ENCODE measurements at places on chromosomes 5 and 9.

- peak; percentile 95 for DNase-seq
These were observed 77.6 kb upstream of the SAP30L start for GRCh38 chr5:154368041-154368800.

GRCh38 chr9:20729523-20729922, 45.5 kb downstream of the FOCAD start:
- peak; percentile 51 for DNase-seq

DNA sequence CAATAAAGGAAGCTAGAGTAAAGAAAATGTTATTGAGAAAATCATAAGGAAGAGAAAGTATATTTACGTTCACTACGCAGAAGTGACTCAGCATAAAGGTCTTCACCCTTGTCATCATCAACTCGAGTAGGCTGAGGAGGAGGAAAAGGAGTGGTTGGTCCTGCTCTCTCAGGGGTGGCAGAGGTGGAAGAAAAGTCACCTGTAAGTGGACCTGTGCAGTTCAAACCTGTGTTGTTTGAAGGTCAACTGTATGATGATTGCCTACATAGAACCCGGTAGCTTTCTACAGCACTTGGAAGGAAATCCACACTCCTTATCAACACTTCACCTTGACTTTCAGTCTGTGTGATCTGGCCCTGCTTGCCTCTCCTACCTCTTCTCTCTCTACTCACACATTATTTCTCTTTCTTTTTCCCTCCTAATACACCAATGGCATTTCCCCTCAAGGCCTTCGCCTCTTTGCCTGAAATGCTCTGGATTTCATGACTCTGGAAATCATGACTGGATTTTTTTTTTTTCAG, 109.3 kb upstream of the CPEB4 start:
- DNase-seq = no peak

GRCh38 chr9:6272229-6272598, 56.0 kb upstream of the TPD52L3 start:
- peak; percentile 61 for DNase-seq

- no peak for DNase-seq
These were observed 31.8 kb upstream of the PLCXD3 start for GRCh38 chr5:41542183-41542582.

GRCh38 chr5:132410451-132411303, 41.2 kb downstream of the SLC22A5 start:
- DNase-seq = peak; percentile 77

DNA sequence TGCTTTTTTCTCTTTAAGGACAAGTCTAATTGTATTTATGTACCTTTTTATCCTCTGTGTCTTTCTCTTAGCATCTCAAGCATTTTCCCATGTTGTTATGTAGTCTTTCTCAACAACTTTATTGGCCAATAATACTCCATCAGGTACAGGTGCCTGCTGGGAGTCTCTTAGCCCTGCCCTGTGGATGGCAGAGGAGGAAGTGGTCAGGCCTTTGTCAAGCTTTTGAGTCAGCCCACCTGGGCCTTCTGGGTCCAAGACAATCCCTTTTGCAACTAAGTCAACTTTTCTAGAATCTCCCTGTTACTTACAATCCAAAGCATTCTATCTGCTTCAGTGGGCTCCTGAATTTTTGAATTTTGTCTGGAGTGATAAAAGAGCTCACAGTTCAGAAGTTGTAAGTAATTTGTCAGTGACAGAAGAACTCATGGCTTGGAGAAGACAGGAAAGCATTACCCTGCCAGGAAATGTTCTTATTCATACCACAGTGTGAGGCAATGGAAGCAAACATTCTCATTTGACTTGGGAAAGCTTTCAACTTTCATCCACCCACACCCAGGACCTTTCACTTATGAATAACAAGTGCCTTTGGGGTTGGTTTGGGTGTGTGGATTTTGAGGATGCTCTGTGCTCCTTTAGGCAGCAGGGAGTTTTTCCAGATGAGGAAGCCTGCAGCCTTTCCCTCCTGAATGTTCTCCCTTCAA, 200.0 kb upstream of the S1PR3 start:
- peak; percentile 38 for DNase-seq

DNA sequence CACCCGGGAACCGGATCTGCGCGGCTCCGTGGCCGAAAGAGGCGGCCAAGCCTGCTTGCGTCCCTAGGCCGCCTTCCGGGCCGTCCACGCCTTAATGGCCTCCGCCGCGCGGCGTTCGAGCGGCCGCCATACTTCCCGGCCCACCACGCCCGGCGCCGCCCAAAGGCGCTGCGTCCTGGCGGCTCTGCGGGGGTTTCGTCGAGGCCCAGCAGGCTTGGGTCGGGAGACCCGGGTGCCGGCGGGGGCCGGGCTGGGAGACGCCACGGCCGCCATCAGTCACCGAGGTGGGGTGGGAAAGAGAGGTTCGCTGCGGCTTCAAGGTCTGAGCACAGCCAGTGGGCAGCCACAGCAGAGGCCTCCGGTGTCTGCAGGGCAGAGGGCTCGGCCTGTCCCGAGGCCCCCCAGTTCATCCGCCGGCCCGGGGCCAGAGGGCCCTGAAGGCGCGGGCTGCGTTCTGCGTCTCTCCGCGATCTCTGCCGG, 545.8 kb upstream of the CDH10 start:
- no peak for DNase-seq

DNA sequence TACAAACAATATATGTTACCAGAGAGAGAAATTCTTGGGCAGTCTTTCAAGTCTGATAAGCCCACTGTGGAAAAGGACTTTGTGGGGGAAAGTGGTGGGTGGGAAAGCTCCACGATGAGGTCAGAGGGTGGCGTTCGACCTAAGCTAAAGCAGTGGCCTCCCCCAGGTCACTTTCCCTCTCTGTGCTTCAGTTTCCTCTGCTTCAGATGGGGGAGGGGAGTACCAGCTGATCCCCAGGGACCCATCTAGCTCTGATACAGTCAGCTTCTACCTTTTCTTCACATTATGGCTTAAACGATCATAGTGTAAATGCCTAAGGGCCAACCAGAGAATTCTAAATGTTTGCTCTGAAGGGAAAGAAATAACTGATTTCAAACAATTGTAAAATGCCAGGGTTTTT, 36.6 kb upstream of the ARSB start:
- DNase-seq = no peak

DNA sequence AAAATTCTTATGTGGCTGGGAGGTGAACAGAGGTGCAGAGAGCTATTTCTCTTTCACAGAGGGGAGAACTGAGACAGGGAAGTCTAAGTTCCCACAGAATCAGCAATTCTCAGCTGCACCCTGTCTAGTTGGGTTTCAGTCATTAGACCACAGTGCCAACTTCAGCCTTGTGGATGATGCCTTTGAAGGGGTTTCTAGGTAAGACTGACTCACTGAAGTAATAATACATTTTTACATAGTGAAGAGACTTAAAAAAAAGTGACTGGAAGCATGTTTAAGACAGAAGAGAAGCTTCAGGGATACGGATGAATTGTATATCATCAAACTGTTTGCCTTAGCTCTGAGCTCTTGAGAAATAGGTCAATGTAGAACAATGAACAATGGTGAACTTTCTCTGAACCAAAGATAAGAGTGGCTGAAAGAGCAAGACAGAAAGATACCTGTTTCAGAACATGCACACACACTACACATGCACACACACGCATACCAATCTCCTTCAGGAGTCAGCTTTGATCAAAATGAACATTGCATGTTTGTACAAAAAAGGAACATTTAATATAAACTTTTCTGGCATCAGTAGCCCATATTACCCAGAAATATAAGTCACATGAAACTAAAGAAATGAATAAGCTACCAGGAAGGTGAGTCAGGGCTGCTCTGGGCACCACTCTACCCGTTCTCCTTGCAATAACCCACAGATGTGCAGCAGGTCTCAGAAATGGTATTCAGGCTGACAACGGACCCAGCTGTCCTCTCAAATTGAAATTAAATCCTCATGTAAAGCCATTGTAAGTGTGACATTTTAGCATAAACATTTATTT, 12.6 kb upstream of the FYB1 start:
- DNase-seq = peak; percentile 53

DNA sequence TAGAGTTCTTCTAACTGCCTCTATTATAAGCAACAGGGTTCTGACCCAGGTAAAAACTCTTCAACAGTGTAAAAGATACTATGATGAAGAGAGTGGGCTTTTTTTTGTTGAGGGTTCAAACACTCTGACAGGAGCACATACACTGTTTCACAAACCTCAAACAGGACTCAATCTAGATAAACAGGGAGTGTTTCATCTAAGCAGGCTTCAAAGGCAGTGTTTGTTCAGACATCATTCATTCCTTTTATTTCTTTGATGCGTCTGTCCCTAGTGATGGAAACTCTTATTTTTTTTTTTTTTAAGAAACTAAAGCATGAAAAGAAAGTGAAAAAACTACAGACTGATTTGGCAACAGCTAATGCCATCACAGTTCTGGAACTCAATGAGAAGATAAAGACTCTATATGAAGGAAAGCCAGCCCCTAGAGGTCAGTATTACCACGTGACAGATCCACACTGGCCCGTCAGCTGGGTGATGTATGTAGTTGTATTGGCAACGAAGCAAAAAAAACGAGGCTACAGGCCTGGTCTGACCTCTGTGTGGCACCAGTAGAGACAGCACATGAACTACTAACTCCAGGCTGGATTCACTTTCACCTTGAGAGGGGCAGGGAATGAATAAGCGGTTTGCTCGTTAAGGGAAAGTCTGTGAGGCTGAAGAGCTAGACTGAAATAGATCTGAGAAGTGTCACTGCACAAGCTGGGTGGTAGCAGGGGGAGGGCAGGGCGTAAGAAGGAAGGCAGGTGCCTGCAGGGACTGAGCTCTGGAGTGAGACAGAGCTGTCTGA, 172.2 kb downstream of the CCDC192 start:
- DNase-seq = peak; percentile 89

DNA sequence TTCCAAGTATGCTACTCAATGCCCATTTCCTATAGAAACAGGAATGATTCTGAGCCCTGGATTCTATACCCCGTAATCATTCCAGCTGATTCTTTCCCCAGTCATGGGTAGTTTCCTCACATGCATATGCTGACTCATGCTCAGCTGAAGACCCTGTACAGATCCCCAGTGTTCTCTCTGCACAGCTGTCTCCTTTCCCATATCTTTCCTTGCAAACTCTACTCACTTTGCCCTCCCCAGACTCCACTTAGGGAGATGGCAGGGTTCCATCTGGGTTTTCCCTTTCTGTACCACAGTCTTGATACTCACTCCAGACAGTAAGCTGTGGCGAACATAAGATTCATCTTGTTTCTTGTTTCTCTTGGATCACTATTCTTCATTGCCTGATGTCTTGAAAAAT, 357.6 kb downstream of the RAB3C start:
- peak; percentile 37 for DNase-seq

DNA sequence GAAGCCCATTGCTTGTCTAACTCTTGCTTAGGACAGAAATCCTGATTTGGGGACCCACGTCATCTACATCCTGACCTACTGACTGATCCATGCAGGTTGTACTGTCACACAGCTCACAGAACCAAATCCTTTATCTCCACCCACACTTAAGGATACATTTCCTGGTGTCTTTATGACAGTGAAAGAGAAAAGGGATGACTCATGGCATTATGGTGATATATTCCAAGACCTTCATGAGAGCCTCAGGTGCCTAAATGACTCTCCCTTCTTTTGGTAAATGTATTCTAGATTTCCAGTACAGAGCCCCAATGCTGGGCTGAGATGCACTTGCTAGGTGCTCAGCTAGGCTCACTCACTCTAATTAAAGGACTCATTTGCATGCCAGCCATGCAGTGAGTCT, 26.0 kb upstream of the DMRT2 start:
- no peak for DNase-seq

DNA sequence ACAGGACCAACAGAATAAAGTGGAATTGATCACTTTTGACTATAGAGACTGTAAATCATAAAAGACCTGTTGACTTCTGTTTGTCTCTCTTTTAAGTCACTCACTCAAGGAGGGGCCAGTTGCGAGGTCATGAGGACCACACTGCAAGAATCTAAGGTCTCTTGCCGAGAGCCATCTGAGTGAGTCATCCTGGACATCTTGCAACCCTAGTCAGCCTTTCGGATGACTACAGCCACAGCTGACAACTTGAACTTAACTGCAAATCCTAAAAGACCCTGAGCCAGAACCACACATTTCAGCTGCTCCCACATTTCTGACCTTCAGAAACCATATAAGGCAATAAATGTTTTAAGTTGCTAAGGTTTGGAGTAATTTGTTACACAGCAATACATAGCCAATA, 129.7 kb upstream of the RAD23B start:
- DNase-seq = peak; percentile 70

DNA sequence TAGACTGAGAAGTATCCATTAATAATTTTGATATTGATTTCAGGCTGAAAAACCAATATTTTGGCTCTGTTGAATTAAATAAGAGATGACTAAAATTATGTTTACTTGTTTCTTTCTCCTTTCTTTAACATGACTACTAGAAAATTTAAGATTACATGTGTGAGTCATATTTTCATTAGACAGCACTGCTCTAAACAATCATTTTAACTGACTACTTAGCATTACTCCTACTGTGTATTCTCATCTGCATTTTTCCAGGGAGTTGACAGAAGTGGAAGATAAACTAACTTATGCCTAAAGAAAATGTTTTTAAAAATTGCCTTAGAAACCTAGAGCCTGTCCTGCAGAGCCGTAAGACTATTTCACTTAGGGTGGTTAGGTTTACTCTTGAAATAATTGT, 29.1 kb downstream of the TNC start:
- DNase-seq = no peak

GRCh38 chr9:94081864-94082463, 2.3 kb upstream of the PTPDC1 start:
- no peak for DNase-seq

DNA sequence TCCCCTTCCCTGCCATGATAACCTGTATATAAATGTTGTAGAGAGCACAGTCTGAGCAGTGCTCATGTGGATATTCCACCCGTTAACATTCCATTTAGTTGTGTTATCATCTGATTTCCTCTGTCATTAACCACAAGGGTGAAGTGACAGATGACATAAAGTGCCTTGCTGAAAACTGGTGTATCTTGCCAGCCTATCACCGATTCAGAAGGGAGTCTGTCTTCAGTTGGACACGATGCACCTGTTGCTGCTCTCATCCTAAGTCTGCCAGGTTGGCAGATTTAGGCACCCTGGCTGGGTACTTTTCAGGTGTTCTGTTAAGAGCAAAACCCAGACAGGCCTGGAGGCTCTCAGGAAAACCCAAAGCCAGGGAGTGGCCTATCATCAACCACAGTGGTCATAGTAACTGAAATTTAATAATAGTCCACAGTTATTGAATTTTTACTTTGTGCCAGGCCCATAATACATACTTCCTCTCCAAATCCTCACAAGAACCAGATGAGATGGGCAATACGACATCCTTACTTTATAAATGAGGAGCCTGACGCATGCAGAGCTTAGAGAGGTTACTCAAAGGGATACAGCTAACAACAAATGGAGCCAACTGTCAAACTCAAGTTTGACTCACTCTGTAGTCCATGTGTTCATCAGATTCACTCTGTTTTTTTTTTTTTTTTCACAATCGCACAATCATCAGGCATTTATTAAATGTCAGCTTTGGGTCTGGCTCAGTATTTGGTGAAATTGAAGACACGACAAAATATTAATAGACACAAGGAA, 100.7 kb upstream of the SPRY4 start:
- no peak for DNase-seq

Measured in M059J (cell line).